ENCODE measurements at places on chromosomes 2 and 18. TPM values are rescaled to one million over a fixed set of nuclear protein-coding genes. Genes with fewer than 3 reads are reported as not detected.

NFATC1 gene
- total RNA-seq: 16.6 TPM

- no peak overlapping the region for H3K27ac ChIP-seq
- H3K4me3 ChIP-seq: no peak overlapping the region
- H3K36me3 ChIP-seq: peaks cover 74% of the 10 kb centered on the region
- H3K4me1 ChIP-seq: no peaks in the 10 kb centered on the region
Measured at GRCh38 chr2:151422917-151423439, 13.3 kb downstream of the RIF1 start.

- no peak for DNase-seq
- no peak overlapping the region for H3K27ac ChIP-seq
- no peaks in the 10 kb centered on the region for H3K27me3 ChIP-seq
- peaks cover 39% of the 10 kb centered on the region for H3K4me1 ChIP-seq
- H3K36me3 ChIP-seq: no peaks in the 10 kb centered on the region
Measured at GRCh38 chr2:160224507-160224906, 24.4 kb upstream of the ITGB6 start.

DNA sequence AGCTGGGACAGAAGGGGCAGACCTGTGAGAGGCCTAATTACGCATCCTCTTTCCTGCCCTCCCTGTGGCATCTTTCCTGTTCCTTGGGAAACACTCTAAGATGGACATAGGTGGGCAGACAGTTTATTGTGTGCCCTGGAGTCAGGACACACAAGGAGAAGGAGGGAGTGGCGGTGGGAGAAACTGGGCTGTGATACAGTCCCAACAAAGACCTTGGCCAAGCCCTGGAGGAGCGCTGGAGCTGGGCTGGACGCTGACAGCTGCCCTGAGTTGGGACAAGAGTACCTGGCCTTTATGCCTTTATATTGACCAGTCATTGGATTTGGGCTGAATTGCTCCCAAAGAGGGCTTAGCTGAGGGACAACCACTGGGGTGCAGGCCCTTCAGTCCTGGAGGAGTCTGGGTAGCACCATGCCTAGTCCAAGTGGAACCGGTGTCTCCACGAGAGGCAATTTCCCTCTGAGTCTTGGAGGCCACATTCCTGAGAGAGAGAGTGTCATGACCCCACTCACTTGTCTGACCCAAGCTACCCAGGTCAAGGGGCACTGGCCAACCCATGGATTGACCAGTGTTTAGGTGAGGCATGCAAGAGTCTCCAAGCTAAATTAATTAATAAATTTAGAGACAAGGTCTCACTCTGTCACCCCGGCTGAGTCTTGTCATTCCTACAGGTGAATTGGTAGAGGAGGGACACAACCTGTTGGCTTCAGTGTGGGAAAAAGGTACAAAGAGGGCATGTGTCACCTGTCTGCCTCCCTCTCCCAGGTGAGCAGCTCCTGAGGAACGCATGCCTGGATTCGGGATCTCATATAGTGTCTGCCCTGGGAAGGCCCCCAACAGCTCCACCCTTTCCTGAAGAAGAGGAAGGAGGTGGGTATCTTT lies 107.1 kb upstream of the ST3GAL5 start:
- no peak overlapping the region for H3K4me3 ChIP-seq
- H3K27me3 ChIP-seq: no peaks in the 10 kb centered on the region
- DNase-seq: no peak

Measured in upper lobe of right lung (tissue), 1 donor.